ENCODE measurements at places on chromosomes 3 and 15.

GRCh38 chr3:182465301-182466185 lies 327.8 kb upstream of the ATP11B start:
- no peak for DNase-seq

DNA sequence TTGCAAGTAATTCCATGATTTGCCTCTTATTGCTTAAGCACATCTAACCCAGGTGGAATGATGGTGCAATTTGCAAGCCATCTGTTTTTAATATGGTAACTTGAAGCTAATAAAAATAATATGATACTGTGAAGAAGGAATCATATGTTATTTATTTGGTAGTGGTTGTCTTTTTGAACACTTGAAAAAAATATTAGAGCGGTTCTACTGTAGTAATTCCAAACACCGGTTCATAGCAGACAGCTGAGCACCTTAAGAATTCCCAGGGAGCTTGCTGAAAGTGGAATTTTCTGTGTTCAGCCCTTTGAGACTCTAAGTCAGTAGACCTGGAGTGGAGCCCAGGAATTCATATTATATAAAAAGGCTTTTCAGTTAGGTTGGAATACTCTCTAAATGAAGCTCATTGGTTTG lies 687.4 kb downstream of the EDEM1 start:
- DNase-seq, result no peak

GRCh38 chr15:88911766-88912118 lies 1.4 kb downstream of the MFGE8 start:
- no peak for DNase-seq

GRCh38 chr15:86183596-86184491 lies 104.2 kb downstream of the AGBL1 start:
- no peak for DNase-seq

GRCh38 chr3:155233213-155233612 lies 60.3 kb downstream of the STRIT1 start:
- DNase-seq, result peak; percentile 84

- peak; percentile 35 for DNase-seq
Observed at GRCh38 chr3:128698211-128699047, 27.6 kb upstream of the RAB7A start.

- DNase-seq, result peak; percentile 3
Observed at GRCh38 chr3:147458995-147459704, 50.0 kb downstream of the ZIC1 start.

DNA sequence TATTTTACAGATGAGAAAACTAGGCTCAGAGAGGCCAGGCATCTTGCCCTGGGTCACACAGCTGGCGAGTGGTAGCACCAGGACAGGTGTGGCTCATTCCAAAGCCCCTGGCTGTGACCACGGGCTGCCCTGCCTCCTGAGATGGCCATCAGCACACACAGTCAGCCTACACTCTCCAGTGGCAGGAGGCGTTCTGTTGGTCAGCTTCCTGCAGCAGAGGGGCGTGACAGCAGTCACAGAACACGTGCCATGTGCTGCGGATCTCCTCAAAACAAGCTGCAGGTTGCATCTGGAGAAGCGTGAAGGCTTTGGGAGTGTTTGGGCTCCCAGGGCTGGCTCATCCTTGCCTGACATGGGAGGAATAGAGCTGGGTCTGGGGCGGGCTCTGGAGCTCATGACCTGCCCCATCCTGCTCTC lies 43.5 kb upstream of the MAGEF1 start:
- no peak for DNase-seq

DNA sequence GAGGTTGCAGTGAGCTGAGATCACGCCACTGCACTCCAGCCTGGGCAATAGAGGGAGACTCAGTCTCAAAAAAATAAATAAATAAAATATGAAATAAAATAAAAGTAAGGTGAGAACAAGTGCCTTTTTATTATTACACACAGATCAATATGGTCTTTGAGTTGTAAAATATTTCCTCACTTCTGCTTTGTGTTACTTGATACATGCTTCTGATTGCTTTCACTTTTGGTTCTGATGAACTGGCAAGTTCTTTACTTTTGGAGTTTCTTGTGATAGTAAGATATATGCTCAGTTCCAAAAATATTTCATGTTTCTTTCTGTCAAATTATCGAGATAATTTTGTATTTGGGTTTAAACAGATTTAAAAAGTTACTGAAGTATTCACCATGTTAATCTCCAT lies 16.6 kb upstream of the GYG1 start:
- no peak for DNase-seq

DNA sequence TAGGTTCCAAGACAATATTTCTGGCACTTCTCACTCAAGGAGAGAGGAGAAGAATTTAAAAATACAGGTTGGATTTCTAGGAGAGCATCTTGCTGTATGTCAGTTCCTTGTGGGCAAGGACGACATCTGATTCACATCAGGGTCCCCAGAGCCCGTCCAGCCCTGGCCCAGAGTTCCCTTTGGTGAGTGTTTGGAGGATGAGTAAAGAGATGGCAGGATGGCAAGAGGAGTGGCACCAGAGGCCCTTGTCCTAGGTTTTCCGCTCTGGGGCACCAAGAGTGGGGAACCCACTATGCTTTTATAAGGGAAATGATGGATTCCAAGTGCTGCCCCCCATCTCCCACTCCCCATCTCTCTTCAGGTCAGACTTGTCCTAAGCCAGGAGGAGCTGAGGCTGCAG lies 181.8 kb downstream of the TBC1D2B start:
- no peak for DNase-seq

DNA sequence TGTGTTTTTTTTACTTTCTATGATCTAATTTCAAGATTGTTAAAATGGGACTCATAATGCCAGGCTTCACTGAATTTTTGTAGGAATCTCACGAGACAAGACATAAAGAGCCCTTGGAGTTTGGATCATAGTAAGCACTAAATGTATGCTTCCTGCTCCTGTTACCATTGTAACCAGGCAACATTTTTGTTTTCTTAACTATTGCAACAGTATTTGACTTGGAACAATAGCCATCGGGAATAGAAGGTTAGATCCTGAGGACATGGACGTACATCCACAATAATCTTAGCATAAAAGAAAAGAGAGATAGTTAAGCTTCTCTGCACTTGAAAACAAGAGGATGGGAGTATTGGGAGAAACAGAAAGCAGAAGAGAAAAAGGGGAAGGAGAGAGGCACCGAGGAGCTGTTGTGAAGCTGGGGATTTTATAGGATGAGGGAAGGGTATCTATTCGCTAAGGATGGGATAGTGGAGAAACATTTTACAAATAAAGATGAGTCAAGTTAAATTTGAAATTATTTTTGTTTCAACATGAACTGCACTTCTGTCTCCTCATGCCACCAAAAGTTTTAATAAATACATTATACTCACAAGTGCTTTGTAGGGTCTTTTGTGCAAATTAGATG lies 131.4 kb downstream of the TMCO5A start:
- no peak for DNase-seq

DNA sequence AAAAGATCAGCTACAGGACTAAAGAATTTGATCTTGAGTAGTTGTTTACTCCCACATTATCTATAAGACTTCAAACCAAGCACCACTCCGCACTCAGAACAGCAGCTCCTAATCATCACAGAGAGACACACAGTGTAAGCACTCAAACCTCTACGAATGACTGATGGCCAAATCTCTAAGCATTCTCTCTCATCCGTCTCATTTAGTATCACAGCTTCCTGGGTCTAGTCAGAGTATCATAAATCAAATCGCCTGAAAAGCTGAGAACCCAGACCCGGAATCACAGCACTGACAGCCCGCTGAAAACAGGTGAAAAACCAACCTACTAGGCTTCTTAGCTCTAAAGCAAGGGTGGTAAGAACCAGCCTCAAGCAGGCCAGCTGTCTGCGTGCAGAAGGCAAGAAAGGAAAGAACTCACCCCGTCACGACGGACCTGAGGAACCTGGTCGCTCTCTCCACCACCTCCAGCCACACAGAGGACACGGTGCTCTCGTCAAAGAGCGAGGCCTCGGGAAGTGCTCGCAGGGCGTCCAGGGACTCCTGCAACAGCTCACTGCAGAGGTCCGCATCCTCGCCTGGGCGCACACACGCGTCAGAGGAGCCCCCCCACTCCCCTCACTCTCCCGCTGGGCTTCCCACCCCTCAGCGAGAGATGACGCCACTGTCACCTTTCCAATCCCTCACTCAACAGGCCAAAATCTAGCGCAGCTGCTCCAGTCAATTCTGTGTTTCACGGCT lies 47.9 kb downstream of the HERC2 start:
- no peak for DNase-seq

DNA sequence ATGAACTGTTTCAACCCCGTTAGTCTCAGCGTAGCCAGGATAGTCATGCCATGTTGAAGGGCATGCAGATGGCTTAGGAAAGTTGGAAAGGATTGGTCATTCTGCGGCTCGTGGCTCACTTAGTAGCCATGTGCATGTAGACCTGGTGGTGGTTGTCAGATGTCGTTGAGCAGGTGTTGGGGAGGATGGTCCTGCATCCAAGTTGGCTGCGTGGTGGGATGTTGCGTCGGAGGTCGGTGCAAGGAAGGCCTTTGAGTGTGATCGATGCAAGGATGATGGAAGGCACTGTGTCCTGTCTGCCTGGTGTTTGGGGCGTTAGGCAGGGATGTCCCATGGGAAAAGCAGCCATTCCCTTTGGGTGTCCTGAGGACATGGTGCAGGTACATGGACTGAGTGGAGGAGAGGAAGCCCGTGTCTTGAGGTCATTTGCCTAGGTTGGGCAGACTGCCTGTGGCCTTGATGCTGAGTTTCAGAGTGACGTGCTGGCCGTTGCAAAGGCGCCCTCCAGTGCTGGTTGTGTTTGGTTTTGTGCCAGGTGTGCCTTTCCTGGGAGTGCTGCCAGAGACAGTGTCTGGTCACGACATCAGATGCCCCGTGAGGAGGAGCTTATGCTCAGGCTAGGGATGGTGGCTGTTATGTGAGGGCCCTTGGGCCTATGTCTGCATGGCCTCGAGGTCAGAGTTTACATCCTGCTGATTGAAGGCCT lies 103.4 kb downstream of the SNRPN start:
- DNase-seq, result no peak

DNA sequence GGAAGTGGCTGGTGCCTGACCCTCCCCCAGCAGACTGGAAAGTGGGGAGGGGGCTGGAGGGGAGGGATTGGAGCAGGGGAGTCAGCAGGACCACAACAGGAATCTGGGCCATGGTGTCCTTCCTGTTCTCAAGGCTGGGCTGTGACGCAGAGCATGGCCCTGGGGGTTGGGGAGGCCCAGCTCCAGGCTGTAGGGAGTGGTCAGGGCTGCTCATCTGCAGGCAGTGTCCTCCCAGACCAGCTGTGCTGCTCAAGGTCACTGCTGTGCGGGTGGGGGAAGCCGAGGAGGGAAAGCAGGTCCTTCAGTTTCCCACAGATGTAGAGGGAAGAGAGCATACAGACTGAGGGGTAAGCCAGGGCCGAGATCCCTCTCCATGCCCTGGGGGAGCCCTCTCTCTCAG lies 40.7 kb downstream of the CYP11A1 start:
- no peak for DNase-seq

DNA sequence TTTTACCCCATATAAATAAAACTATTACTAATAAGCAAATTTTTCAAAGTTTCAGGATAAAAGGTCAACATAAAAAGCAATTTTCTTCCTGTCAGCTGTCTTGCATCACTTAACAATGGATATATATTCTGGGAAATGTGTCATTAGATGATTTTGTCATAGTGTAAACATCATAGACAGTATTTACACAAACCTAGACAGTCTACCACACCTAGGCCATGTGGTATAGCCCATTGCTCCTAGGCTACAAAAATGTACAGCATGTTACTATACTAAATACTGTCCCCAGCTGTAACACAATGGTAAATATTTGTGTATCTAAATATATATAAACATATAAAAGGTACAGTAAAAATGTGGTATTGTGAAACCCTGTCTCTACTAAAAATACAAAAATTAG lies 156.7 kb downstream of the ANO10 start:
- DNase-seq, result no peak

DNA sequence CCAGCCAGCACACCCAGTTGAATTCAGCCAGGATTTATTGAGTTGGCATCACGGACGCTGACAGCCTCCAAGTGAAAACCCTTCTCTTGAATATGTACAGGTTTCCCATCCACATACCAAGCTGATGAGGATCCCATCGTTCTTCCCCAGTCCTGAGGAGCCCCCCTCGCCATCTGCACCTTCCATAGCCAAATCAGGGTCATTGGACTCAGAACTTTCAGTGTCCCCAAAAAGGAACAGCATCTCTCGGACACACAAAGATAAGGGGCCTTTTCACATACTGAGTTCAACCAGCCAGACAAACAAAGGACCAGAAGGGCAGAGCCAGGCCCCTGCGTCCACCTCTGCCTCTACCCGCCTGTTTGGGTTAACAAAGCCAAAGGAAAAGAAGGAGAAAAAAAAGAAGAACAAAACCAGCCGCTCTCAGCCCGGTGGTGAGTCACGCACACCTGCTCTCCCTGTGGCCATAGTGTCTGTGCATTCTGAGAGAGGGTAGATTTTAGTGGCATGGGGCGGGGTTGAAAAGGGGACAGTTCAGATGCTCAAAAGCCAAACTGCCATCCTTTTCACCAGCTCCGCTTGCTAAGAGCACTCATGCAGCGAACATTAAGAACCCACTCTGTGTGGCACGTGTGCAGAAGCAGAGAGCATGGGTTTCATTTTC lies 51.2 kb downstream of the KLHL25 start:
- no peak for DNase-seq

- no peak for DNase-seq
Observed at GRCh38 chr15:66586155-66586976, 20.6 kb upstream of the LCTL start.

GRCh38 chr3:112437146-112438022 lies 61.9 kb downstream of the BTLA start:
- DNase-seq, result peak; percentile 44

GRCh38 chr3:159751146-159751545 lies 237.5 kb upstream of the IL12A start:
- peak; percentile 45 for DNase-seq

DNA sequence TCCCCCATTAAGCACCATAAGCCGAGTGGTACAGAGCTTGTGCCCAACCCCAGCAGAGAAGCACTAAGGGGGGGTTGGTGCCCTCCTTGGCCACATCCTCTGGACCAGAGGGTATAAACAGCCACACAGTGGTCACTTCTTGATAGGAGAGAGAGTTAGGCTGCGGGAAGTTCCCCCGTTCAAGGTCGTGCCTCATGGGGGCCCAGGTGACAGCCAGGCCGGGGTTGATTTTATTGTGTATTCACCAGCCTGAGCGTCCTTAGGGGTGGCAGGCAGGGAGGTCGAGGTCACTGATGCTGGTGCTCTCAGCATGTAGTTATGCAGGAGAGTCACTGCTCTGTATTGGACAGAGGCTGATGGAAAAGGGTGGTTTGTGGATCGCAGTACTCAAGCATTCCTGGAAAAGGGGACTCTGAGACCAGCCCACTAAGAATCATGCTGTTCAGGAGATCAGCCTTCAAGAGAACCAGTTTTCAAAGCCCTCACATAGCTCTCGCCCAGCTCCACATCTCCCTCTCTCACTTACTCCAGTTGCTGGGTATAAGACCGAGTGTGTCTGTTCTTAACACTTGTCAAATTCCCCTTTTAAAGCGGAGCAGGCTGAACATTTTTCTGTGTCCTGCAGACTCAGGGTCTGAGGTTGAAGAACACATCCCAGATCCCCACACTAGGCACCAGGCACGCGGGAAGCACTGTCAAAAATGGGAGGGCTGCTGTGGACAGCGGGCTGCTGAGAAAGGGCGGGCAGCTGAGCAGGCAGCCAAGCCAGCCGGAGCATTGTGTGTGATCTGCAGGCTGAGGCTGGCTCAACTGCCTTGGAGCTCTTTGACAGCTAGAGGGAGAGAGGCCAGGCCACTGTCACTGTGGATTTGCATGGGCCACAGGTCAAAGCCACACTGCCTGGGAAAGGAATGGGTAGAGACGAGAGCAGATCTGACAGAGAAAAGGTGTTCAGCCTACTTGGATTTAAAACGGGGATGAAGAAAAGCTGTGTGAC lies 279.3 kb upstream of the LRRFIP2 start:
- DNase-seq, result no peak
